ENCODE measurements at places on chromosomes 16 and 17.

GRCh38 chr17:19873346-19873745, 5.6 kb upstream of the ULK2 start:
- no peak for DNase-seq

DNA sequence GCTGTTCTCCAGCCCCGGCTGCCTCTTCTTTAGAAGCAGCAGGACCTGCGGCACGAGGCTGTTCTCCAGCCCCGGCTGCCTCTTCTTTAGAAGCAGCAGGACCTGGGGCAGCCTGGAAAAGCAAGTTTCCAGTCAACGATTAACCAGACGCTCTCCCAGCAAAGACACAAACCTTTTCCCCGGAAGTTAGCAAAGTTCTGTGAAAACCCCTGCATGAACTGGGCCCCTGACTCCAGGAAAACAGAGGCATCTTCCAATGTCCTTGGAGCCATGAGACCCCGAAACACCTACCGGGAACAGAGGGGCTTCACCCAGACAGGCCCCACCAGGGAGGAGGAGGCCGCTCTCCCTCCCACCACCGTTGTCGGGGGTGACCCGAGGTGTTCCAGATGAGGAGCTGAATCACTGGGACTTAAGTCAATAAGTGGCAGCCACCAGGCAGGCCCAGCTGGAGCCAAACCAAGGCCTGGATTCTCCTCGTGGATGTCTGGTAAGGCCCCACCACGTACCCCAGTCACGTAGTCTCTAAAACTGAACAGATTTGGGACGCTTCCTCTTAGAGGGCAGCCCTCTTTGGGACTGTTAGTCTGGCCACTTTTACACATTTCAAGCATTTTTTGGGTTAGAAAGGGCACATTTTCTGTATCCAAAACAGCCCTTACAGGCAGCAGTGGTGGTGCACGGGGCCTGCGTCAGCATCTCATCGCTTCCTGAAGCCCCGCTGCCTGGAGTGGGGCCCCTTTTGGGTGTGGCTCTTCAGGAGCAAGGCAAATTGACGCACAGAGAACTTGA, at the start of gene RPH3AL:
RPH3AL (minus strand) TSS at position 387 of the 792 bp plus-strand sequence. CDS start 25,264 bp downstream, outside the sequence.
- DNase-seq: no peak

GRCh38 chr17:7867881-7868329, 10.1 kb downstream of the CYB5D1 start:
- no peak for DNase-seq

DNA sequence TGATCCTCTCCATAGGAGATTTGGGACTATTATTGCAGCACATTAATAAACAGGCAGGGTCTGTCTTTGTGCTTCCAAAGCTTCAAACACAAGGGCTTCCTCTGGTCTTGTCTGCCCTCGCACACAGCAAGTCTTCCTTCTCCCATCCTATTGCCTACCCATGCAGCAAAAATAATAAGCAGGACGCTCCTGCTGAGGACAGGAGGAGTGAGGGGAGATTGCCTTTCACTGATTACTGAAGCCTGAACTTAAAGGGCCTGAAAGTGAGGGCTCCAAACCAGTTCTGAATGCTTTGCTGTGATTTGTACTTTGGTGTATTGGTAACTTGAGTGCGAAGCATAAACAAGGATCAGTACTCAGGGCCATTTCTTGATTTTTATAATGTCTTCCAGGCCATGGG, 197.6 kb upstream of the XYLT1 start:
- DNase-seq: no peak

DNA sequence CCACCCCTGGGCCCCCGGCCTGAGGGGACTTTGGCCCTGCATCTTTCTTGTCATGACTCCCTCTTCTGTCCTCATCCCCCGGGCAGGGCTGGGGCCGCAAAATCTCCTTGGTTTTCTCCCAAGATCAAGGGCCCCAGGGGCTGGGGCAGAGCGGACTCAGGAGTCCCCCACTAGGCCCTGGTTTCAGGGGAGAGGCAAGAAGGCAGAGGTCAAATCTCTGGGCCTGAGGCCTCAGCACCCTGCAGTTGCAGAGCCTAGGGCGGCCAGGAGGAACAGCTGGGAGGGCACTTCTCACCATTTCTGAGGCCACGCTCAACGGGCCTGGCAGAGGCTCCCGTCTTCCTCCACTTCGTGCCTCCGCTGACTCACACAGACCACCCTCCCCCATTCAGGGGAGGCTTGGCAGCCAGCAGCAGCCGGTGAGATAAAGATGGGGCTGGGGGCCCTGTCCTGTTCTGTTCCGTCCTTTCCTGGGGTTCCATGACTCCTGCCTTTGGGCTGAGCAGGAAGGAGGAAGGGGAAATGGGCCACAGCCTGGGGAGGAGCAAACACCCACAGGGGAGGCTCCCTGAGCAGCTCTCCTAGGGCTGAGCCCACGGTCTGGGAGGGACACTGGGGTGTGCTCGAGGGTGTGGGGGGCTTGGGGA, 12.4 kb downstream of the ZSCAN10 start:
- no peak for DNase-seq

DNA sequence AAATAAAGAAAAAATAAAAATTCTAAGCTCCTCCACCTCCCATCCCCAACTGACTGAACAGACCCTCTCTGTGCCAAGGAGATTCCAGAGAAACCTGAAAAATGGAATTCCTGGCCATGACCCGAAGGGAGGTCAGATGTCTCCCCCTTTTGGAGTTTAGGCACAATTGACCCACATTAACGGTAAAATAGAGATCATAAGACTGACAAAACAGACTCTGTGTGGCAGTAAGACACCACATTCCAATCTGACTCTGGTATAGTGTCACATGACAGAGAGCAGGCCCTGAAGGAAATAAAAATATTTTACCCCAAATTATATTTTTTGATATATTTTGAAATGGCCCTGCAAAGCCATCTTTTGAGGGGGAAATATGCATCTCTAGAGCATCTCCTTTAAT, 115.1 kb upstream of the ZKSCAN2 start:
- no peak for DNase-seq

DNA sequence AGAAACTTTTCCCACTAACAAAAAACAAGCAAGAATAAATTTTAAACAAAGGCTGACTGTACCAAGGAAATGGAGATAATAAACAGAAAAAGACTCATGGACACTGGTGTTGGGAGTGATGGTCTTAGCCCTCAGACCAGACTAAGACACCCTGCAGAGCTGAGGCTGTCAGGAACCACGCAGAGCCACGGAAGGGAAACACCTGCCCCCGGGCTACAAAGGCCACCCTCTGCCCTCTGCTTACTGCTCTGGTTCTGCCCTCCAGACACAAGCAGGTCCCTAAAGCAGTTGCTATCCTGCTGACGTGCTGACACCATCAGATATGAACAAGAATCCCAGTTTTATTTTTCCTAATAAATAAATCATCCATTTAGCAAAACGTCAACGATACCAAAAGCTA, 80.0 kb downstream of the ANKRD11 start:
- DNase-seq: no peak

DNA sequence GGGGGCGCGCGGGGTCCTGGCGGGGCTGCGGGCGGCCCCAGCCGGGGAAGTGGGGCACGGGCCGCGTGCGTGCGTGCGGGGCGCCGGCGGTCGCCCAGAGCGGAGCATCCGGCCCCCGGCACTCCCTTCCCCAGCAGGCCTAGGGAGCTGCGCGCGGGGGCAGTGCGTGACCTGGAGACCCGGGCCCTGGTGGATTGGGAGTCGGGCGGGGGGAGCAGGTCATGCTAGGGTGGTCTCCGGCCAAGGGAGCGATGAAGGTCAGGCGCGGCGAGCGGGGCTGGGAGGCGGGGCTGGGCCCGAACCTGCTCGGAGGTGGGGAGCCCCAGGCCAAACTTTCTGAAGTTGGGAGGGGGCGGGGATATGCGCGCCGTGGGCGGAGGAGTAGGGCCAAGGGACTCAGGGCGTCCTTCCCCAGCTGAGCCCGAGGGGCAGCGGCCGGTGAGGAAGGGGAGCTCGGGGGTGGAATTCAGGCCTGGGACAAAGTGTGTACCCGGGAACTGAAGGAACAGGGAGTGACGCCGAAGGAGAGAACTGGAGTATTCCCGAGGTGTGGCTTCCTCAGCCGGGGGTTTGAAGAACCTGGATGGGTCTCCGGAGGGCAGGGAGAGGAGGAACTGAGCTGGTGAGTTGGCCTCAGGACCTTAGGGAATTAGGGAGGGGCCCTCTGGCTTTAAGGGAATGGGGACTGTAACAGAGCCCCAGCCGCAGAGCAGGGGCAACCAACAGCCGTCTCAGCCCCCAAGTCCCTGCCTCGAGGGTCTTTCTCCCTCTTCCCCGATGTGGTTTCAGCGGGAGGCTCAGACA, 589 bp downstream of the XYLT2 start:
- peak; percentile 65 for DNase-seq

- peak; percentile 57 for DNase-seq
These were observed 54.8 kb upstream of the MAP3K14 start for GRCh38 chr17:45371414-45372324.

DNA sequence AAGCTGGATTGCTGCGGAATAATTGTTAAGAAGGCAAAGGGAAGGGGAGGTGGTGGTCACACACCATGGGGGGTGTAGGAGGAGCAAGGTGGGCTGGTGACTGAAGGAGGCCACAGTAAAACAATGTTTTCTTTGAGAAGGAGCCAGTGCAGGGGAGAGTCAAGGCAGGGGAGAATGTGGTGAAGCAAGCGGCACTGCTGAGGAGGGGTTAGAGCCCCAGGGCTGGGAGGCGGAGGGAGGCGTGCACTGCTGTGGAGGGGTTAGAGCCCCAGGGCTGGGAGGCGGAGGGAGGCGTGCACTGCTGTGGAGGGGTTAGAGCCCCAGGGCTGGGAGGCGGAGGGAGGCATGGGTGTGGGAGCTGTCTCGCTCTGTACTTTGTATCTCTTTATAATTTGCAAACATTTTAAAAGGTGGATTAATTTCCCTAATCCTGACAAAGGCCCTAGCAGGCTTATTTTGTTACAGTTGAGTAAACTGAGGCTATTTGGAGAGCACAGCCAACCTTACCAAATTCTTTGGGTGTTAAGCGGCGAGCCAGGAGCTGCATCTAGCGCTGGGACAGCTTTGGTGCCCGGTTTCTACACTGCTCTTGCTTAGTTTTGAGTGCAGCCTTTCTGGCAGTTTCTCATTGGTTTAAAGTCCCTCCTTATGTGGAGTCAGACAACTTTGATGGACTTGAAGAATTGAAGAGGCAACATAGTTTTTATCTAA, 20.9 kb downstream of the RPTOR start:
- peak; percentile 69 for DNase-seq

- no peak for DNase-seq
These were observed 281.4 kb downstream of the BCAS3 start for GRCh38 chr17:60959011-60959410.

DNA sequence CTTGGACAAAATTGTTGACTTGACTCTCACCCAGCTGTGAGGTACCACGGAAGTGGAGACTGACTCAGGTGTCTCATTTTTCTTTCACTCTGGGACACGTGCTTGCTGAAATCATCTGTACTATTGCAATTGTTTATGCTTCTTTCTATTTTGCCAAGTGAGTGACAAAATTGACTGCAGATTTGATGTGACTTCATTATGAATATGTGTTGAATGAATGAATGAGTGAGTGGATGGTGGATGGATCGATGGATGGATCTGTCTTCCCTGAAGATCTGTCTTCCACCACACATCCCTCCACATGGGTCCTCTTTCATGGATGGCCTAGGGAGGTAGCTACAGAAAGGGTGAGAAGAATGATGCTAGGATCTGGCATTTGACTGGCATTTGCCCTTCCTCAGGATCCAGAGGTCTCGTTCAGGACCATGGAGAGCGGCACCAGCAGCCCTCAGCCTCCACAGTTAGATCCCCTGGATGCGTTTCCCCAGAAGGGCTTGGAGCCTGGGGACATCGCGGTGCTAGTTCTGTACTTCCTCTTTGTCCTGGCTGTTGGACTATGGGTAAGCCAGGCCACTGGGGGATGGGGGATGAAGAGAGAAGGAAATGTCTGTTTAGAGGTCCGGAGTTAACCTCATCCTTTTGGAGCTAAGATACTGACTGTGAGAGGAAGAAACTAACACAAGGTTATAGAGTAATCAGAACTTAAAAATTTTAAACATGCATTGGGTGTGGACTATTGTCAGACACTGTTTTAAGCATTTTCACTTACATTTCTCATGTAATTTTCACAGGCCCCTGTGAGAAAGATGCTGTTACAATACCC, 12.7 kb downstream of the SLC5A11 start:
- DNase-seq: no peak

GRCh38 chr16:26961459-26961858, 105.3 kb upstream of the C16orf82 start:
- DNase-seq: no peak

DNA sequence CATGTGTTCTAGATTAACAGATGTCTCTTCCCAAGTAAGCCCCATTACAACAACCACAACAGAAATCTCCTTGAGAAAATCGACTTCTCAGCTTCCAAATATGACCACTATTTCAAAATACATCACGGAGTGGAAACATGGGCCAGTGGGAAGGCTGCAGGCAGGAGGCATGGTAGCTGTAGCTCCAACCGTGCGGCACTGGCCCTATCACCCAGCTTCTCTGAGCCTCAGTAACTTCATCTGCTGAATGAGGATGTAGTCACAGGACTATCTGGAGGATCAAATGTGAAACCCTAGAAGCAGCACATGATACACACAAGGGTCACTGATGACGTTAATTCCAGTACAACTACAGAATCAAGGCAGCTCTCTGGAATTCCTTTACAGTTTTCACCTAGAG, 112.2 kb downstream of the VPS53 start:
- no peak for DNase-seq

DNA sequence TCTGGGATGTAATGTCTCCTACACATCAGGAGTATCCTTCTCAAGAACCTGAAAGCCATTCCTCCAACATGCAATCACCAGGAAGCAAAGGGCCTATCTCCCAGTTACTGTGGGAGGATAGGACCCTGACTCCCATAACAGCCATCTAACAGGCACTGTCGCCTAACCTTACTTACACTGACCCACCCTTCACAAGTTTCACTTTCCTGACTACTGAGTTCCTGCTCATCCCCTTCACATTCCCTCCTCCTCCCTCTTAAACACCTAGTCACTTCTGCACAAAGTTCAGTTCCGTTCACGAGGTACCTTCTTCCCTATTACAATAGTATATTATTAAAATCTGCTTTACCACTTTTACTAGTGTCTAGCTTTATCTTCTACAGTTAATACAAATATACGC, 1.3 kb downstream of the C17orf67 start:
- no peak for DNase-seq

- no peak for DNase-seq
These were observed 507.7 kb downstream of the MAF start for GRCh38 chr16:79092846-79093245.

GRCh38 chr17:61010661-61011170, 333.1 kb downstream of the BCAS3 start:
- no peak for DNase-seq

GRCh38 chr16:30896889-30897733, 697 bp downstream of the CTF1 start:
- DNase-seq: peak; percentile 91

GRCh38 chr17:38872027-38872511, 2.2 kb downstream of the LASP1 start:
- DNase-seq: no peak

GRCh38 chr16:19963301-19963700, 78.7 kb upstream of the GPRC5B start:
- DNase-seq: no peak

All from D341Med (cell line).